ENCODE measurements at places on chromosomes 16 and 17.
A peak's percentile ranks its signal among the peaks of the same experiment; 100 is the strongest.

DNA sequence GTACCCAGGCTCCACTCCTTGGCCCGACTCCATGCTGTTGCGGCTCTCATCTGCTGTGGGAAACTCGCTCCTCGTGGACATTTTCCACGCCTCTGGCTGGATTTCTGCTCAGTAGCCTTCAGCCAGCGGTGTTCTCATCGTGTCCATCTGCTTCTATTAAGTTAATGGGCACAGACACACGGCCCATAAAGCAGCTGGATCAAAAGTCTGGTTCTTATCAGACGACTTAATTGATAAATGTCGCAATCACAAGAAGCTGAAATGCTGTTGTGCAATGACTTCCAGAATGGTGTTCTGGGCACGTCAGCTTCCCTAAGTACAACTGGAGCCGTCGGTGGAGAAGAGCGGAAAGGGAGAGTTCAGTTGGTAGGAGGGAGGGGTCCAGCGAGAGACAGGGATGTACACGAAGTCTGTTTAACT, 211.7 kb upstream of the CHMP6 start:
- no peak for DNase-seq

- DNase-seq: no peak
Measured at GRCh38 chr16:7452090-7452489, 119.4 kb downstream of the RBFOX1 start.

GRCh38 chr17:39208136-39208535, 8.1 kb downstream of the RPL19 start:
- DNase-seq: peak; percentile 39

DNA sequence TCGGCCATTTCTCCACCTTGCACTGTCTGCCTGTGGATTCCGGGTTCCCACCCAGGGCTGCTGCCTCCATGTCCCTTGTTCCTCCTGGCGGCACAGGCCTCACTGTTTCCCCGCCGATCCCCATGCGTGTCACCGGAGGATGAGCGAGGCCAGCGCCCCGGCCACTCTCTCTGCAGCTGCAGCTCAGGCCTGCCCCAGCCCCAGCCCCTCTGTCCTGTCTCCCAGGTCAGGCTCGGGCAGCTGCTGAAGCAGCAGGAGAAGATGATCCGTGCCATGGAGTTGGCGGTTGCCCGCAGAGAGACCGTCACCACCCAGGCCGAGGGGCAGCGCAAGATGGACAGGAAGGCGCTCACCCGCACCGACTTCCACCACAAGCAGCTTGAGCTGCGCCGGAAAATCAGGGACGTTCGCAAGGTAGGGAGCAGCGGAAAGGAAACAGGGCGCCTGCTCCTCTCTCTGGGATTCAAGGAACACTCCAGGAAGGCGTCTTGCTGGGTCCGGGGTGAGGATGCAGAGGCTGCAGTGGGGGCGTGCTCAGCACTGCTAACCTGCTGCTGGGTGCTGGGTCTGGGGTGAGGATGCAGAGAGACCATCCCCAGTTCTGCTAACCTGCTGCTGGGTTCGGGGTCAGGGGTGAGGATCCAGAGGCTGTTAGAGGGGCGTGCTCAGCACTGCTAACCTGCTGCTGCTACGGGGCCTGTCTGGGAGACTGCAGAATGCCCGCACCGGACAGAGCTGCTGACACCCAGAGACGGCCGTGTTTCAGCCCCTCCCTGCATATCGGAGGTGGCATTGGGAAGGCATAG, 6.1 kb upstream of the GAA start:
- DNase-seq: no peak

GRCh38 chr16:5025171-5025632, 8.5 kb downstream of the NAGPA start:
- DNase-seq: no peak

DNA sequence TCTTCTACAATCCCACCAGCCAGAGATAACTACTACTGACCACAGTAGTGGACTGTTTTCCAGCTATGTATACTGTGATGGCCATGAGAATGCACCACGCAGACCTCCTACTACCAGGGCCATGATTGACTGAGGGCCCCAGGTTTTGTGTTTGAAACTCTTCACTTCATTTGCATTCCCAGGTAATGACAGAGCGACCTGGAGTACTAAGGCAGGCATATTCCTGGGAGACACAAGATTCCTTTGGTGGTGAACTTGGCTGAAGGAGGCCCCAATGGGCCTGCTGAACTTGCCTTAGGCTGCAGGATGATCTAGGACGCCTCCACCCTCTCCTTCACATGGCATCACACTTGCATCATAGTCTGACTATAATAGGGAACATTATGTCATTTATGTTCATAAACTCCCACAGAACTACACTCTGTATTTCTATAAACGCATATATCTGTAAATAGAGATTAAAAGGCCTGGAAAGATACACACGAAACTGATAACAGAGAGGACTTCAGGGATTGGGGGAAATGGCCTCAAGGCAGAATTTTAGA, 30.4 kb downstream of the CLEC19A start:
- no peak for DNase-seq

DNA sequence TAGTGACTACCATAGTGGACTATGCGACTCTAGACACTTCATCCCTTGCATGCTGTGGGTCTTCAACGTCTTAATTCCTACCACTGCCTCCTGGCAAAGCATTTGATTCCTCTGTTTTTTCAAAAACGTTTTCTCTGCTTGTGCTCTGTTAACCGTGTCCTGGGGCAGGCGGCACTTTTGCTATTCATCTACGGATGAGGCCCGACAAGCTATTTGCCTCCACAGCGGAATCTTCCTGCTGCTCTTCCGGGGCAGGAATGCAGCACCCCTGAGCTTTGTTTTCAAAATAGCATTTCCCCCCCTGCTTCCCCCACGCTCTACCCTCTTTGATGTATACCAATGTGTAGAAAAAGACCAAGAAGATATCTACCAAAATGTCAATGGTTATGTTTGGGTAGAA, 39.8 kb upstream of the METTL16 start:
- no peak for DNase-seq

DNA sequence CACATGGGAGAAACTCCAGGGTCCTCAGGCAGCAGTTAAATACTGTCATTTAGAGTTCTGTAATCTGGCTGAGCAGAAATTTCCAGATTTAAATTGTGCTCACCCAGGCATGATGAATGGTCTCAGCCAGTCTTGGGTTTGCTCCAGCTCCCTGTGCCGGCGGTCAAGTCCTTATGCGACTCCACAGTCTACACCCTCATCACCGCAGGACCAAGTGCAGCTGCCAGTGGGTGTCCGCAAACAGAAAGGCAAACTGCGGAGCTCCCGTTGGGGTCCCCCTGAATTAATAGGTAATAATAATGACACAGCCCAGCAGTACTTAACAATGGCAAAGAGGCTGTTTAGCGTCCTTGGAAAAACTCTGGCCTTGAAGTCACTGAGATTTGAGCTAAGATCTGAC, 3.9 kb upstream of the CACNG4 start:
- no peak for DNase-seq

- no peak for DNase-seq
Measured at GRCh38 chr16:73713778-73714495, 582.7 kb upstream of the PSMD7 start.

DNA sequence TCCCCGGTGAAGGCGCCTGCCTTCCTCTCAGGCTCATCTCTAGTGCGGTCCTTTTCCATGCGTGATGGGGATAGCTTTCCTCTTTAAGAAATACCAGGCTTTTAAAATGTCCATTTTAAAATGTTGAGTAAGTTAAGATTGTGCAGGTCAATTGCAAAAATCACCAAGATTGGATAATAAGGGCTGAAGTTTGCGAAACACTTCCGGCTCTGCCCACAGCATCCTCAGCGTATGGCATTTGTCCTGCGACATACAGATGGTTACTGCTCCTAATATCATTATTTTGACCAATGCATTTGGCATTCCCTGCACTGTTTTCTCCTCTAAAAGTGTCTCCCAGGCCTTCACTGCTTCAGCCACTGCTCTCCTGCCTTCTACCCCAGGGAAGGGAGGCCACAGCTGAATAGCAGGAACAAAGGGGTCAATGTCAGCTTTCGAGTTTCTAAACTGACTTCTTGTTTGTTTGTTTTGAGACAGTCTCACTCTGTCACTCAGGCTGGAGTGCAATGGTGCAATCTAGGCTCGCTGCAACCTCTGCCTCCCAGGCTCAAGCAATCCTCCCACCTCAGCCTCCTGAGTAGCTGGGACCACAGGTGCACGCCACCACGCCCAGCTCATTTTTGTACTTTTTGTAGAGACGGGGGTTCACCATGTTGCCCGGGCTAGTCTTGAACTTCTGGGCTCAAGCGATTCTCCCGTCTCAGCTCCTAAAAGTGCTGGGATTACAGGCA, 91.9 kb downstream of the CRISPLD2 start:
- no peak for DNase-seq

DNA sequence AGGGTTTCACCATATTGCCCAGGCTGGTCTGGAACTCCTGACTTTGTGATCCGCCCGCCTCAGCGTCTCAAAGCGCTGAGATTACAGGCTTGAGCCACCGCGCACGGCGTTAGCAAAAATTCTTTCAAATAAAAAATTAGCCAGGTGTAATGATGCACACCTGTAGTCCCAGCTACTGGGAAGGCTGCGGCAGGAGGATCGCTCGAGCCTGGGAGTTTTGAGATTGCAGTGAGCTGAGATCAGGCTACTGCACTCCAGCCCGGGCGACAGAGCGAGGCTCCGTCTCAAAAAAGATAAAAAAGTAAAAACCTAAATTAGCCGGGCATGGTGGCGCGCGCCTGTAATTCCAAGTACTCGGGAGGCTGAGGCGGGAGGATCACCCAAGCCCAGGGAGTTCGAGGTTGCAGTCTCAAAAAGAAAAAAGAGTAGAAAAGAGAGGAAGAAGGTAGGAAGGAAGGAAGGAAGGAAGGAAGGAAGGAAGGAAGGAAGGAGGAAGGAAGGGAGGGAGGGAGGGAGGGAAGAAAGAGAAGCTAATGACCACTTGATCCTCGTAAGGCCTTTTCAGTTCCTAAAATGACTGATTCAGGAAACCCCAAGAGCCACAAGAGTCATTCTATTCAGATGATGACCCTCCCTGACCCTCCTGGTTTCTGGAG, 59.2 kb downstream of the SRL start:
- DNase-seq: no peak

DNA sequence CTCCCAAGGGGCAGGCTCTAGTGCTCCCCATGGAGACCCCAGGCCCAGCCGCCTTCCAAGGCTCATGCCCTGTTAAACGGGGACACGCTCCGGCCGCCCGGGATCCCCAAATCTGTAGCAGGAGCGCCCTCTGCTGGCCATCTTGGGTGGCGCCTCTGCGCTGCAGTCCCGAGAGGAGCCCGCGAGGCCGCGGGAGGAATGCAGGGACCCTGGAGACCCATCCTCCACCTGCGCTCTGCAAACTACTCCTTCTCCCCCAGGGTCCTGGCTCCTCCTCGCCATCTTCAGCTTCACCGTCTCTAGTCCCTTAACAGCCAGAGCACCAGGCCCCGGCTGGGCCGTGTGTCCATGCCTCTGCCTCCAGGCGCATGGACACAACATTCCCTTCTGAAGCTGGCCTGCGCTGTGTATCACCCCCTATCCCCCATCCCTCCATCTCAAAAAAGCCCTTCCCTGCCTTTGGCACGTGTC, 23.6 kb upstream of the KRT17 start:
- peak; percentile 63 for DNase-seq

- DNase-seq: no peak
Measured at GRCh38 chr17:79338604-79339003, 264.0 kb downstream of the ENGASE start.

GRCh38 chr17:1898872-1899271, 69.1 kb downstream of the RPA1 start:
- DNase-seq: no peak

DNA sequence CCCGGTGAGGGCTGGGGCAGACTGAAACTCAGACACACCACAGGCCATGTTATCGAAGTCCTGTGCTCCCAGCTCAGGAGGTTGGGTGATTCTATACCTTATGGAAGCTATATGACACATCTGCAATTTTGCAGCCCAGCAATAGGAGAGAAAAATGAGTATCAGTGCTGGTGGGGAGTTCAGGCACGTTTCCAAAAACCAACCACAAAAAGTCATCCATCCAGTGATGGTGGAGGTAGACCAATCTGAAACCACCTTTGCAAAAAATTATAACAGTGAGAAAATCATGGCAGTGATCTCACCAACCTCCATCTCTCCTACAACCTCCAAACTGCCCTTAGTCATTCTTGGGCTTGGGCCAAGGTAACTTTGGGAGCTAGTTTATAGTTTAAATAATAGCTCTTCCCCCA, 327.9 kb downstream of the SLC39A11 start:
- no peak for DNase-seq

GRCh38 chr16:65339062-65339461, 217.2 kb upstream of the CDH11 start:
- DNase-seq: no peak

- no peak for DNase-seq
Measured at GRCh38 chr16:61500851-61501250, 535.4 kb downstream of the CDH8 start.
